ENCODE measurements at places on chromosomes 6 and 20.

DNA sequence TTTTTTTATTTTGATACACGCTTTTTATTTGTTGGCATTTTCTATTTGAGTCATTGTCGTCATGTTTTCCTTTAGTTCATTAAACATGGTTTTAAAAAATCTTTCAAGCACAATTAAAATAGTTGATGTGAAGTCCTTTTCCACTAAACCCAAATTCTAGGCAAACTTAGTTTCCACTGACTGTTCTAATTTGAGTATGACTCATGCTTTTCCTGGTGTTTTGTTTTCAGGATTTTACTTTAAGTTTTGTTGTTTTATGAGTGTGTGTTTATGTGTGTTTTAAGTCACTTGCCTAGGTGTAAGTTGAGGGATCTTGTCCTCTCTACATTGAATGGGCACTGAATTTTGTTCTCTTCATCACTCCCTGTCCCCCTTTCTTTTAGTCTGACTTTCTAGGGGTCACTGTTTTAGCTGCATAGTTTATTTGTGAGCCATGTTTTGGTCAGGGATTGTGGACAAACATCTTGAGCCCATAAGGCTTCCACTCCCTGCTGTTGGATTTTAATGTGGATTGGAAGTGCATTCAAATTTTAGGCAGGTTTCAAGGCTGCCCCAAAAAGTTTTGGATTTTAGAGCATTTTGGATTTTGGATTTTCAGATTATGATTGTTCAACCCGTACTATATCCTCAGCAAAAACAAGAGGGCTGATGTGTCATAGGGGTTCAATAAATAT, 94.8 kb downstream of the CDYL start:
- DNase-seq, result no peak

DNA sequence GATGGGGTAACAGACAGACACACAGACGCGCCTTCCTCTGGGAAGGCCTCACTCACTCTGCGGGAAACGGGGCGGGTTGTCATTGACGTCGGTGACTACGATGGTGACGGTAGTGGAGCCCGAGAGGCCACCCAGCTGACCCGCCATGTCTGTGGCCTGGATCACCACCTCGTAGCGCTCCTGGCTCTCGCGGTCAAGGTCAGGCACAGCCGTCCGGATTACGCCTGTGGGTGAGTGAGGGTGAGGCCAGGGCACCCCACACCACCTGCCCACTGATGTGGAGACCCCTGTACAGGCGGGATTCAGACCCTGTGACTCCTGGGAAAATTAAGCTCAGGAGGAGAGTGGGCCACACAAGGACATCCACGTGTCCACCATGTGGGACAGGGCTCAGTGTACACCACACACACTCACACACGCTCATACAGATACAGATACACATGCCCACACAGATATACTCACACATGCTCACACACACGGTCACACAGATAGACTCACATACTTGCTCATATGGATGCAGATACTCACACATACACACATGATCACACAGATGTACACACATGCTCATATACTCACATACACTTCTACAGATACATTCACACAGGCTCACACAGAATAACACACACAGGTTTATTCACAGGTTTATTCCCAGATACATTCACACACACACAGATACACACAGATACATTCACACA, 91.4 kb downstream of the CDH22 start:
- DNase-seq, result no peak

GRCh38 chr6:105321207-105321606, 81.7 kb downstream of the PREP start:
- DNase-seq, result no peak

DNA sequence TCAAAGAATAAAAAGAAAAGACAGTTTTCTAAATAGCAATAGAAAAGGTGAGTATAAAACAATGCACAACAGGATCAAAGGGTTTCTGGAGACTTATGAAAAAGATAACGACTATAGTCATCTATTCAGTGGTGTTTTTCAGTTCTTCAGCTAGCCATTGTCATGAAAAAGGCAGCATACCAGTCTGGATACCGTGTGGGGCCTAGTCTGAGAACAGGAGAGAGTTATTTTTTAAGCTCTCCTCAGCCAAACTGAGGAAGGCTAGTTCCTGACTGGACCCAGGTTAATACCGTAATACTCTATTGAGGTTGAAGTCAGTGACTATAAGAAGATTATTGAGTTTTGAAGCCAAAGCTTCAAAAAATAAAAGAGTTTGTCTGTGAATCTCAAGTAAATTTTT, 49.5 kb downstream of the PLN start:
- no peak for DNase-seq

DNA sequence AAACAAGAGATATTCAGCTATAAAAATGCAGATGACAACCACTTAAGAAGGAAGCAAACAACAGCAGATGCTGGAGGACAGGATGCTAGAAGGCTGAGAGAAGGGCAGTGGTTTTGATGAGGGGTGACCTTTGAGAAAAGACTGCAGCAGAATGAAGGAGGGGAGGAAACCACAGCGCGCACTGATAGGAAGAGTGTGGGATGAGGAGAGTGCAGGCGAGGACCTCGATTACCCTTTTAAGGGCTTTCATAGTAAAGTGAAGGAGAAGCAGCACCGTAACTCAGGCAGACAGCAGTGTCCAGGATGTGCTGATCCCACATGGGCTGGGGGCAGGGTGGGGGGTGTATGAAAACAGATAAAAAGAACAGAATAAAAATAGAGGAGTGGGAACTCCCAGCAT, 19.2 kb downstream of the ZBTB2 start:
- DNase-seq, result no peak

DNA sequence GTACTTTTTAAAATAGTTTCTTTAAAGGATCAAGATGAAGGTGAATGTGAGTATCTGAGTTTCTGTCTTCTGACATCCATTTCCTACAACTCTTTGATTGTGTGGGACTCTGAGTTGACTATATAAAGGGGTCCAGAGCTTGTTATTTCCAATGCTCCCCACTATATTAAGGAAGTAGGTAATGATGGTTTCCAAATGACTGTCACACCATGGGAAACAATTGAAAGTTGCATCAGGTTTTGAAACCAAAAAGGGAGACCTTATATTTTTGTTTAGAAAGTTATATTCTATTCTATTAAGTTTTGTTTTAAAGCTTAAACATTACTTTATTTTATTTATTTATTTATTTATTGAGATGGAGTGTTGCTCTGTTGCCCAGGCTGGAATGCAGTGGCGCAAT, 11.2 kb downstream of the CASS4 start:
- no peak for DNase-seq

DNA sequence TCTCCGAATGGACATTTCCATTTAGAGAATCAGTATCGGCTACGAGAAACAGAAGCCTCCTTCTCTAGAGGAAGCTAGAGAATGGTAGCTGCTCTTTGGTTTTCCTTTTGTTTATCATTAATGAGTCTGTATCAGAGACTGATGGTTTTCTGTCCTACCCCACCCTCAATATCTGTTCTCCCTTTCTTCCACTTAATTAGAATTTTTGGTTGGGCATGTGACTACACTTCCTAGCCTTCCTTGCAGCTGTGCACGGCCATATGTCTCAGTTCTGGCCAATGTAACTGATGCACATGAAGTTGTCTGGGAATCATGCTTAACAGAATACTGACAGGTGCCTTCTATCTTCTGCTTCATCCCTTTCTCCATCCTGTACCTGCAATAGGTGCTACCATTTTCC, 19.0 kb downstream of the RNF24 start:
- no peak for DNase-seq

DNA sequence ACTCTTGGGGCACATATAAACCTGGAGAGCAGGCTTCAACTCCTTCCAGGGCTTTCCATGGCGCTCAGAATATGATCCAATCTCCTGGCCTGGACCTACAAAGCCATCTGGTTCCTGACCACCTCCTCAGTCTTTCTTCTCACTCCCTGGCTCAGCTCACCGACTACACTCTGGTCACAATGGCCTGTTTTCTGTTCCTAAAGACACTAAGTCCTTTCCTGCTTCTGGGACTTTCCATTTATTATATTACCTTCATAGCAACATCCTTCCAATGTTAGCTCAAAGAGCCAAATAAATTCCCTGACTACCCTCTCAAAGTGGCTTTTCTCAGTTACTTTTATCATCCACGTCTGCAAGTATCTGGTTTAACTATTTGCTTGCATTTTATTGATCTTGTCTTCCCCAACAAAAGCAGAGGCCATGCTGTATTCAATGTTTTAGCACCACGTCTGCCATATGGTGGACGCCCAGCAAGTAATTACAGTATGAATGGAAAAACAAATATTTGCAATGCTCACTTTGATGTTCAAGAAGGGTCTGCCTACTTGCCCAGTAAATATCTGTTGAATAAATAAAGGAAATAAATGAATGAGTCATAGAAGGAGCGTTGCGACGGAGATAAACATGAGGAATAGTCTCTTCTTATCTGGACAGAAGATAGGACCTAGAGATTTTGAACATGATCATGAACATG, 328.4 kb downstream of the ESR1 start:
- DNase-seq, result peak; percentile 43

- no peak for DNase-seq
Measured at GRCh38 chr6:154157706-154158105, 118.7 kb downstream of the OPRM1 start.

DNA sequence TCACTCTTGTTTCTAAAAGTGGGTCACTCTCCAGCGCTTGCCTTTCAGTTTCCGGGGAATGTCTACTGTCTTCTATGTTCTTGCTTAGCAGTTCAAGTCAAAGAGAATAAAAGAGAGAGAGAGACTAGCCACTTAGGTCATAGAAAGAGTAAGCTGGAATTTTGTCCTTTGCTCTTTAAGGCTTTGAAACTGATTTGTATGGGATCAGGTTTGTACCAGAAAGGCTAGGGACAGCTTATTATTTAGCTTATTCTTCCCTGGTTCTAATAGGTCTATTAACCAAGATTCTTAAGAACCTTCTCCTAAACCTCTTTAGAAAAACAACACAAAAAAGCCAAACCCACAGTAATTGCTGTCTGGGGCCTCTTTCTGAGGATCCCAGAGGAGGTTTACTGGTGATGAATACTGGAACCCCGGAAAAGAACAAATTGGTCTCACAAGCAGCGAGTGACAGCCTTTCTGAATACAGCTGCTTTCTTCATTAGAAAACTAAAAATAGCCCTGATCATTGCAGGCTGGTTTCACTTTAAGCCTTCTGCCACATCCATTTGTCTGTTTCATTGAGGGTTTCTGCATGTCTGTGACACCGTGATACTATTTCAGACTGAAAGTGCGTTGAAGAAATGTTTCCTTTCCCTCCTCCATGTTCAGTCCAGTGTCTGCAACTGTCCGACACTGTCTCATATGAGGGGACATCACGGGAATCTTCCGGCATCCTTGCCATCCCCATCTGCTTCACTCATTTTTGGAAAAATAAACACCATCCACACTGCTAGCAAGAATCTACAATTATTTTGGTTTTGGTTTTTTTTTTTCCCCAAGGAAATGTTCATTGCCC, 75.1 kb upstream of the ATXN1 start:
- no peak for DNase-seq

DNA sequence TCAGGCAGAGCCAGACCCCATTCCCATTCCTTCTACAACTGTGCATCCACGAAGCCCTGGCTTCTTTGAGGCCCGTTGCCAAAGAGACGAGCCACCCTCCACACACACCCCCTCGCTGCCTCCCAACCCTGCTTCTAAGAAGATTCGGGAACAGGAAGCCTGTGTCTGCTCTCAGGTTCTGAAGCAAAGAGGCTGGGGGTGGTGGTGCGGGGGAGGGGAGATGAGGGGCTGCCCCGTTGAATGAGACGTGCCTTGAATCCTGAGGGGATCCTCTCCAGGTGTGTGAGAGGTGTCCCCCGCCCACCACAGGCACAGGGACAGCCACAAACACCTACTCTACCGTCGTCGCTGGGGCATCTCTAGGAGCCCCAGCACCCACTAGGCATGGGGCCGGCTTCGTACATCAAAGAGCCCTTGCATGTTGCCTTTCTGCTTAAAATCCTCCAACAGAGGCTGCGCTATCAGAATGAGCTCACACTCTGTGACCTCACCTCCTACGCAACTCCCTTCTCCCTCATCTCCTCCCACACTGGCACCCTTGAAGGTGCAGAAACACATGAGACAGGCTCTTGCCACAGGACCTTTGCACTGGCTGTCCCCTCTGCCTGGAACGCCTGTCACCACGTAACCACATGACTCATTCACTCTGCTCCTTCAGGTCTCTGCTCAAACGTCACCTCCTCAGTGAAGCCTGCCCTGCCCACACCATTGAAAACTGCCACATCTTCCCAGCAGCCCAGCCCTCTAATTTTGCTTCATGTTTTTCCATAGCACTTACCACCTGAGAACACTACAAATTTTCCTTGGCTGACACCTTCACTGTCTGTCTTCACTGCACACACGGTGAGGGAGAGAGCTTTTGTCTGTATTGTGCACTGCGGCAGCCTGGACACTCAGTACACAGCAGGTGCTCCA, 58.5 kb downstream of the PREX1 start:
- no peak for DNase-seq

- DNase-seq, result no peak
Measured at GRCh38 chr6:16578695-16579285, 182.5 kb downstream of the ATXN1 start.

DNA sequence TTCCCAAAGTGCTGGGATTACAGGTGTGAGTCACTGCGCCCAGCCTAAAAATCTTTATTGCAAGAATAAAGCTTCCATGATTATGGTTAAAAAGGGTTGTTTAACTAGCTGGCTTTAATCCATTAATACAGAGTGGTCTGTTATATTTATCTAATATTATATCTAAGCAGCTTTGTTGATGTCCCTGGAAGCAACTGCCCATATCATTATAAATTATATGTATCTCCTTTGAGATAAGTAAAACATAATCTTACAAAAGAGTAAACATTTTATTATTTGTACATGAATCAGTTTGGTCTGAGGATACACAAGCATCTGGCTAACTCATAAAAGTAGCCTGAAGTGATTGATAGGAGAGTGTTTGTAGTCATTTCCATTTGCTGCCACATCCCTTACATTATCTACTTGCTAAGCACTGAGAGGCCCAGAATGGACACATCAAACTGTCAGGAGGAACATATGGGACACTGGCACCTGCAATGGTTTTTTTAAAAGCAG, 46.9 kb downstream of the TRAF3IP2 start:
- DNase-seq, result no peak

DNA sequence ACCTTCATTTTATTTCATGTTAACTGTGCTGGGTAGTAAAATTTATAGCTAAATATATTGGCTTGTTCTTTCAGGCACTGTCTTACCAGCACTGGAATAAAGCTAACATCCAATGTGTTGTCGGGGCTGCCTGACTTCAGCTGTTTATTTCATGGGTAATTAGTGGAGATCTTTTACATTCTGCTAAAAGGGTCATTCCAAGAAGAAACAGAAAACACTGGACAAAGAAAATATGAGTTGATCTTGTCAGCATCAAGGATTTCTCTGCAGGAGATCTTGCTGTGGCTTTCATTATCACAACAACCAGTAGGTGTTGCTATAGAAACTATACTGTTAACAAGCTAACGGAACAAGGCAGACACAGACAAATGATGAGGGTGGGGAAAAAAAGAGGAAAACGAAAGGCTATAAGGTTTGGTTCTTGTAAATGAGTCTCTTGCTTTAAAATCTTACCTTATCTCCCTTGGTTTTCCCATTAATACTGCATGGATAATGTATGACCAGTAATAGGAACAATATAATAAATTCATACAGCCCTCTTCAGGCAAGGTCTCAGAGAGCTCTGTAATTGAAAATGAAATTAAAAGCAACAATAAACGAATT, 206.8 kb downstream of the SIM1 start:
- peak; percentile 23 for DNase-seq
